SK-N-DZ (cell line): ENCODE measurements at places on chromosomes 12 and 14.

GRCh38 chr14:75793806-75794205 lies 132.8 kb downstream of the TTLL5 start:
- no peak for DNase-seq

DNA sequence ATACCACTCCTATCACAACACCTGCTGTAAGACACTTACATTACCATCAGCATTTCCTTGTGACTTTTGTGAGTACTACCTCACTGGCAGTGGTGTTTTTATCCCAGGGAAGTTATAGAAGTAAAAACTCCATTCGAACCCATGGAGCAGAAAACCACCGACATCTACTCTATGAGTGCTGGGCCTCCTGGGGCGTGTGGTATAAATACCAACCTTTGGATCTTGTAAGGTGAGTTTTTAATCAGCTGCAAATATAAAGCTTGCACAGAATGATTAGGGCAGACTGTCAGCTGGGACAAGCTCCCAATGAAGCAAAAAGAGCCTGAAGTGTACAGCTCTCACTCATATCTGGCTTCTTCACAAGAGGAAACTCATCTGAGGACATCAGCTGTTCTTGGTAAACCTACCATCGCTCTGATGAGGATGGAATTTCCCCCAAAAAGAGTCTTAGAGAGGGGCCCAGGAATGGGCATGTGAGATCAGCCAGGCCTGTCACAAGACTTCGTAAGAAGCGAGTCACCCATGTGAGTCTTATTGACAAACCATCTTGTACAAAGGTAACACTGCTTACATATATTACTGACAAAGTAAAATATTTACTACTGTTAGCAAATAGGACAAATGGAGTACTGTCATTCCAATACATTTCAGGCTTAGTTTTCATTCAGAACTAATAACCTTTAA lies 170.0 kb downstream of the SLC5A8 start:
- no peak for DNase-seq

- DNase-seq: no peak
These were observed 78.3 kb upstream of the RTL1 start for GRCh38 chr14:100981809-100982208.

GRCh38 chr14:74505831-74506230 lies 12.3 kb downstream of the ISCA2 start:
- DNase-seq: no peak

GRCh38 chr12:1591543-1591942 lies 2.8 kb downstream of the FBXL14 start:
- DNase-seq: no peak

GRCh38 chr12:130998136-130998535 lies 44.4 kb downstream of the ADGRD1 start:
- no peak for DNase-seq

DNA sequence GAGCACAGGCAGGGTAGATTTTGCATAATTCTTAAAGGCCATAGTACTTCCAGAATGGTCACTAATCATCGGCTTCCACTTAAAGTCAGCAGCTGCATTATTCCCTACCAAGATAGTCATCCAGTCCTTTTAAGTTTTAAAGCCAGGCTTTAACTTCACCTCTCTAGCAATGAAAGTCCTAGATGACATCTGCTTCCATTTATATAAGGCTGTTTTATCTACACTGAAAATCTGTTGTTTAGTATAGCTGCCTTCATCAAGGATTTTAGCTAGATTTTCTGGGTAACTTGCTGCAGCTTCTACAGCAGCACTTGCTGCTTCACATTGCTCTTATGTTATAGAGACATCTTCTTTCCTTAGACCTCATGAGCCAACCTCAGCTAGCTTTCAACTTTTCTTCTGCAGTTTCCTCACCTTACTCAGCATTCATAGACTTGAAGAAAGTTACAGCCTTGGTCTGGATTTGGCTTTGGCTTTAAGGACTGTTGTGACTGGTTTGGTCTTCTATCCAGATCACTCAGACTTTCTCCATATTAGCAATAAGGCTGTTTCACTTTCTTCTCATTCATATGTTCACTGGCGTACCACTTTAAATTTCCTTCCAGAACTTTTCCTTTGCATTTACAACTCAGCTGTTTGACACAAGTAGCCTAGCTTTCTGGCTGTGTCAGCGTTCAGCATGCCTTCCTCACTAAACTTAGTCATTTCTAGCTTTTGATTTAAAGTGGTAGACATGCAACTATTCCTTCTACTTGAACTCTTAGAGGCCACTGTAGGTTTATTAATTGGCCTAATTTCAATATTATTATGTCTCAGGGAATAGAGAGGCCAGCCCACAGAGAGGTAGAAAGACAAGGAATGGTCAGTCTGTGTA lies 209.9 kb upstream of the GARIN2 start:
- no peak for DNase-seq

DNA sequence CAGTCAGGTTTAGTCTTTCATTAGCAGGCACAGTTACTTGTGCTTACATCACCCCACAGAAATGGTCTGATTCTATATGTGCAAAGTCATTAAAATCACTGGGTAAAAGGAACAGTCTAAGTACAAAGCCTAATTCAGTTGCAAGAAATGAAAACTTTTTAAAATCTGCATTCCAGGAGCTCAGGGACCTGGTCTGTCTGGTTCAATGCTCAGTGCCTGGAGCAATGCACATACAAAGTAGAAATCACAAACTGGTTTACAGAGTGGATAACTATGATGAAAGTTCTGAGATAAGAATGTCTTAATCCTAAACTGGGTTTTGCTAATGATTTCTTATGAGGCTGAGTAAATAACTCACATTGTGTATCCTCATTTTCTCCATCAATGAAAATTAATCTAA lies 28.7 kb downstream of the LMNTD1 start:
- no peak for DNase-seq

DNA sequence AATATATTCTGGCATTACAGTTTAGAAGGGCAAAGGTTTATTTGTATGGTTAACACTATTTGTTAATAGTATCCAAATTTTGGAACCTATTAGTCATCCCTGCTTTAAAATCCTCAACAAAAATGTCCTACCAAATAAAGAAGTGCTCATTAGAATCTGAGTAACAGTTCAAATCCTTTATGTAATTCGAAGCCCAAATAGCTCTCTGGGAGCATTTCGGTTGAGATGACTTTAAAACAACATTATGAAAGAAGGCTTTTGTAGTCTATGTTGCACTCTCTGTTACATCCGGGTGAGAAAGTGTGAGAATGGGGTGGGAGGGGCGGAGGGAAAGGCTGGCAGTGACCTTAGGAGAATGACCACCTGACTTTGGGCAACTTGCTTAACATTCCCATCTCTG lies 59.7 kb downstream of the SLC38A1 start:
- no peak for DNase-seq

DNA sequence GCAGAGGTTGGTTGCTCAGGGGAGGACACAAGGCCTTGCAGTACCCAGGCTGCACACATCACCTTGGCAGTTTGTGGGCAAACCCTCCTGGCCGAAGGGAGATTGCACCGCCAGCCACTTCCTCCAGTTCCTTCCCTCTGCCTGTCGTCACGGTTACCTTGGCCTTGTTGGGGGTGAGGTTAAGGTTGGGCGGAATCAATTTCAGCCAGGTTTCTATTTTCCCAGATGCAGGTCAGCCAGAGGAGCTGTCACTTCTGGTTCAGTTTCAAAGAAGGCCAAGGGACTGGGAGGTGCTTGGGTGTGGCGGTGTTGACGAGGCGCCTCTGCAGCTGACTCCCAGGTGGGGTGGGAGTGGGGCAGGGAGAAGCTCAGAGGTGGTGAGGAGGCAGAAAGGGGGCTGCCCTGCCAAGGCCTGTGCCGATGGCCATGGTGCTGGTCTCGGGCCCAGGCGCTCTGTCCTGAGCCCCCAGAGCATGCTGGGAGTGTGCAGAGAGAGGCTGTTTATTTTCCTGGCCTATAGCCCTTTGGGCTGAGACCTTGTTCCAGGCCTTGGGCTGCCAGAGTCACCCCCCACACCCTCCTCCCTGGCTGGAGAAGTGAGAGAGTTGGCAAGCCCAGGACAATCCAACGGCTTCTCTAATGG lies 31.4 kb downstream of the JDP2 start:
- no peak for DNase-seq

DNA sequence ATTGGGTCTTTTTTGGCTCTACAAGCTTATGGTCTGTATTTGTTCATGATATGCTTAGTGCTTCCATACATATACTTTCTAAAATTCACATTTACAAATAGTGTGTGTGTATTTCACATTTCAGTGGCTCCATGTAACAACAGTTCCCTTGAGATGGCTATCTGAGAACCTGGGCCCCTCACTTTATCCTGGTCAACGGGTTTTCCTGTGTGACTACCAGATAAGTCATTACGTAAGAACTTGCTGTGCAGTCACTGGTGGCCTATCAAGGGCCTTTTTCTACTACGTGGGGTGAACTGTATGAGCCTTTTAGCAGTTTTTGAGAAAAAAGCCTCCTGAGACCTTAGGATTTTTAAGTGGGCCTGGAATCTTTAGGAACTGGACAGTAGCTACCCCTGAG lies 454.1 kb downstream of the PCNX1 start:
- DNase-seq: peak; percentile 8

GRCh38 chr12:104011253-104011652 lies 38.7 kb downstream of the GLT8D2 start:
- no peak for DNase-seq

- no peak for DNase-seq
These were observed 1.9 kb downstream of the TEAD4 start for GRCh38 chr12:2960996-2961616.

DNA sequence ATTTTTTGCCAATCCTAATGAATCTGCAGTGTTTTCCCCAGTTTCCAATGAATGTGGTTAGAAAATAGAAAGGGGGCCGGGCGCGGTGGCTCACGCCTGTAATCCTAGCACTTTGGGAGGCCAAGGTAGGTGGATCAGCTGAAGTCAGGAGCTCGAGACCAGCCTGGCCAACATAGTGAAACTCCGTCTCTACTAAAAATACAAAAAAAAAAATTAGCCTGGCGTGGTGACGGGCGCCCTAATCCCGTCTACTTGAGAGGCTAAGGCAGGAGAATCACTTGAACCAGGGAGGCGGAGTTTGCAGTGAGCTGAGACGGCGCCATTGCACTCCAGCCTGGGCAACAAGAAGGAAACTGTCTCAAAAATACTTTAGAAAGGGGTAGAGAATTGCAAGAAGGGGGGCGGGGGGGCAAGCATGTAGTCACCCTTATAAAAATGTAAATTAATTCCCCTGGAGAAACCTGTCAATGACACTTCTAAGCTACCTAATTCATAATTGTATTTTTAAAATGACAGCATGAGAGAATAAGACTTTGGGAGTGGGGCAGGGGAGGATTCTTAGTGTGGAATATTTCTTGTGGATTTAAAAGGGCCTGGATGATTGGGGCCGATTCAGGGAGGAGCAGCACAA lies 1.7 kb downstream of the KLHDC2 start:
- DNase-seq: no peak

GRCh38 chr12:10719482-10719881 lies 3.6 kb downstream of the YBX3 start:
- DNase-seq: no peak

- DNase-seq: no peak
These were observed 238.8 kb upstream of the RGS6 start for GRCh38 chr14:71693381-71693780.

GRCh38 chr12:34210689-34211530 lies 188.6 kb downstream of the ALG10 start:
- no peak for DNase-seq

GRCh38 chr12:3141339-3142321 lies 64.5 kb downstream of the TSPAN9 start:
- no peak for DNase-seq

DNA sequence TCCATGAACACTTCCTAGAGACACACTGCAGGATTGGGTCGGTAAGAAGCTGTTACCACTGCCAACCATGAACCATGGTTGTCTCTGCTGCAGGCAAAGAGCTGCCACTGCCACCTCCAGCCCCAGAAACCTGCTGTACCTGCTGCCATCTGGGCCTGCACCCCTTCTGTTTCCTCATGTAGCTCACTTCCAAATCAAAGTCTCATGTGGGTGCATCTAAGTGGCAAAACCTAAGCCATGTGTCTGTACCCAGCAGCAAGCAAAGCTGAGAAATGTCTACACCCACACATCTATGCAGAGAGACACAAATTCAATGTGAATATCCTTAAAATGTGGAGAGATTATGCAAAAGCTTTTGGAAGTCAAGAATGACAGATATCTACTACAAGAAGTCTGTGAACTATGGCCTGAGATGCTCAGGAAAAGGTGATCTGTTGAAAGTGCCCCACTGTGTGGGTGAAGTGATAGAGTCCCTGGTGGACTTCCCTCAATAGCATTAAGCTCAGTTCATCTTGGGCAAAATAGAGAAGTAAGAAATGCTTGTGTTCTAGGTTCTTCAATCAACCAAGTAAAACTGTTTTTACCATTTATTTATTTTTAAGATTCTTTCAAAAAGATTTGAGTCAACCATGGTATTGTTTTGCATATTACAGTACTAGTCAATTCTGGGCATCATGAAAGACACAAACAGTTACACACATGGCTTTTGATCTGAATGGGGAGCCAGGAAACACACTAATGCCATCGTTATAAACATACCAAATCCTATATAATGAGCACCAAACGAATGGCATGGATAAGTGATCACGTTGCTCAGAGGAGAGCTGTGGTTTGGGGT lies 64.4 kb downstream of the FOS start:
- no peak for DNase-seq

DNA sequence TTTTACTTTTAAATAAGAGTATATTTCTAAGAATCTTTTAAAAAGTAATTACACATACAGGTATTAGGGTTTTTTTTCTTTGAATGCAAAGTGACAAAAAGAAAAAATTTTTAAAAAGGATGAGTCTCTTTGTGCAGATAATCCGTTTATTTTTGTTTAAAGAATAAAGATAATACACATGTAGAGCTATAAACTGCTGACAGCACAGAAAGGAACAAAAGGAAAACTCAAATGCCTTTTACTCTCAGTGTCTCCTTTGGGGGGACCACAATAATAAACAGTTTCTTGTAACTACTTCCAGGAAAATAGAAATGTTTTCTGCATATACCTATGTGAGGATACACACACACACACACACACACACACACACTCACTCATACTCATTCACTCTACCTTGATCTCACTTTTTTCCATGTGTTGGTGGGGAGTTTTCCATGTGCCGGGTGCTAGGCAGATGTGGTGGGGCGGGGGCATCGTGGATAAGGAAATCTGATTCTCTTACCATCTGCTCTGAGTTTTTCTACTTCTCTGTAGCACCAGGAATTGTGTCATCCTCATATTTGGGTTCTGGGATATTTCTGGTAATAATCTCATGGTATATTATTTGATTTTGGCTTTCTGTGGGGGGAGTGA lies 58.1 kb downstream of the KCTD10 start:
- DNase-seq: no peak

DNA sequence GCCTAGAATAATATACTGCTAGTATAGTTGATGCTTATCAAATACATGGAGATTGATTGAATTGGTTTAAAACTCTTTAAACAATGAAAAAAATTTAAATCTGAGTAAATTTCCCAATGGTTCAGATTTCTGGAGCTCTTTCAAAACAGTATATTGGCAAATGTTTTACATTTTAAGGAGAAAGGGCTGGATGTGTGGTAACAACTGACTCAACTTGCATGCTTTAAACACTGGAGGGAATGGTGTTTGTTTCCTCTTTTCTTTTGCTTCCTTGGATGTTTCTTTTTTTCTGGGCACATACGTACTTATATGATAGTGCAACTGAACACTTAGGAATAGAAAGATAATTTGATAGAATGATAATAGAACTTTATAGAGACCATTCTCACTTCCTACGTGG lies 73.8 kb upstream of the RFX4 start:
- no peak for DNase-seq
